Calu3 (cell line): ENCODE measurements at places on chromosomes 2 and 18.

GRCh38 chr2:217756375-217757107, 246.3 kb downstream of the TNS1 start:
- no peak overlapping the region for H3K4me3 ChIP-seq
- peak; percentile 84 for DNase-seq
- no peaks in the 10 kb centered on the region for H3K4me1 ChIP-seq
- no peak overlapping the region for H3K27ac ChIP-seq

DNA sequence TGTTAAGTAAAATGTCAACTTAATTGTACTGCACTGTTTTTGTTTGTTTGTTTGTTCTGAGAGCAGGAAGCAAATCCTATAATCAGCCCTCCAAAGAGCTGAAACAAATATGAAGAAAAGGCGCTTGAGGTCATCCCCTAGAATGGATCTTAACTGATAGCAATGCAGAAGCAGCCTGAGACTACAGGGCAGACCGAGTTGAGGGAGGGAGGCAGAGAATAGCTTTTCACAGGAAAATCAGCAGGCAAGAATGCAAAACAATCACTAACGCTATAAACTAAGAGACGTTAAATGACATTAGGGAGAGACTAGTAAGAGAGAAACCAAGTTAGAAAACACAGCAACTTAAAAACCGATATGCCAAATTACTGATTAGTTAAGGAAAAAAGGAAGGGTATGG, 37.2 kb downstream of the GALNT1 start:
- H3K4me1 ChIP-seq: peaks cover 11% of the 10 kb centered on the region
- H3K36me3 ChIP-seq: no peaks in the 10 kb centered on the region
- no peak for DNase-seq
- H3K27me3 ChIP-seq: no peaks in the 10 kb centered on the region

- H3K36me3 ChIP-seq: peaks cover 9% of the 10 kb centered on the region
- no peaks in the 10 kb centered on the region for H3K27me3 ChIP-seq
- DNase-seq: no peak
These were observed 77.7 kb downstream of the THADA start for GRCh38 chr2:43518181-43518580.

DNA sequence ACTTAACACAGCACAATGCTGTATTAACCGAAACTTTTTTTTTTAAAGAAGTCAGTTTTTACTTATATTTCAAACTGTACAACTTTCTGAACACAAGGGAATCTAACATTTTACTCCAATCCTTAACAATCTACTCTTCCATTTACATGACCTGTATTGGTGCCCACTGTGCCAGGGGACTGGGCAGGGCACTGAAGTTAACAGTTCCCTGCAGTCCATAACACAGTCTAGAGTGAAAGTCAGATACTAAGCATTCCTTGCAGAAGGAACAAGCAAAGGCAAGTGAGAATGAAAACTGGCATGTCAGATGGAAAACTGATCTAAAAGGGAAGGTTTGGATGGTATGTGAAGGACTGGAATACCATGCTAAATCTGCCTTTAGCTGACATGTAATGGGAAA, 29.8 kb downstream of the SUCLG1 start:
- H3K4me1 ChIP-seq: peaks cover 11% of the 10 kb centered on the region
- peaks cover 17% of the 10 kb centered on the region for H3K36me3 ChIP-seq
- no peaks in the 10 kb centered on the region for H3K27me3 ChIP-seq
- DNase-seq: no peak
- H3K27ac ChIP-seq: no peak overlapping the region
- H3K4me3 ChIP-seq: no peak overlapping the region

GRCh38 chr2:112154246-112155117, 16.3 kb downstream of the FBLN7 start:
- no peak for DNase-seq
- no peaks in the 10 kb centered on the region for H3K36me3 ChIP-seq
- no peak overlapping the region for H3K27ac ChIP-seq
- H3K4me1 ChIP-seq: no peaks in the 10 kb centered on the region

DNA sequence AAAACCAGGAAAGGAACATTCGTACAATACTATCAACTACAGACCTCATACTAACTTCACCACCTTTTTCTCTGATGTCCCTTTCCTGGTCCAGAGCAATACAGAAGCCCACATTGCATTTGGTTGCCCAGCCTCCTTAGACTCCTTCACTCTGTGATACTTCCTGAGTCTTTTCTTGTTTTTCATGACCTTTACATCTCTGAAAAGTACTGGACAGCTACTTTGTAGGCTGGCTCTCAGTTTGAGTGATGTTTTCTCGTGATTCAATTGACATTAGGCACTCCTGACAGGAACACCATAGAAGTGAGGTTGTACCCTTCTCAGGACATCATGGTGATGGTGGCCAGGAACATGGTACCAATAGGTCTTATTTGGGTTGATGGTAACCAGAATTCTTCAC, 185.9 kb upstream of the SLC39A10 start:
- no peaks in the 10 kb centered on the region for H3K27me3 ChIP-seq
- no peak overlapping the region for H3K27ac ChIP-seq
- no peaks in the 10 kb centered on the region for H3K36me3 ChIP-seq
- no peak for DNase-seq

DNA sequence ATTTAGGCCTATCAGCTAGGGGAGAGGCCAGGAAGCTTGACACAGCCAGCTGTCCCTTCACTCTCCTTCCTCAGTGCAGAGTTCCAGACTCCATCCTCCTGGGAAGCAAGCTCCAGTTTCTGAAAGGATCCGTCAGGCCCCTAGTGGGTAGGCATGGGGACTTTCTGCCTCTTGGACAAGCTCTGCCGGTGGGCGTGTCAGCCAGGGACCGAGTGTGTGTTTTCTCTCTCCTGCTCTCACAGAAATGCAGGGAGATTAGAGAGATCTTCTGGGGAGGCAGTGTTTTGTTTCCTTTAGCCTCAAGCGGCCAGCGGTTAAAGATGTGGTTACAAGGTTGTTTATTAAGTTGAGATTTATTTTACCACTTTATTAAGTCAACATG, 29.9 kb upstream of the OTOS start:
- H3K27me3 ChIP-seq: peaks cover 94% of the 10 kb centered on the region
- no peaks in the 10 kb centered on the region for H3K36me3 ChIP-seq
- no peak for DNase-seq
- no peak overlapping the region for H3K4me3 ChIP-seq
- H3K4me1 ChIP-seq: no peaks in the 10 kb centered on the region

DNA sequence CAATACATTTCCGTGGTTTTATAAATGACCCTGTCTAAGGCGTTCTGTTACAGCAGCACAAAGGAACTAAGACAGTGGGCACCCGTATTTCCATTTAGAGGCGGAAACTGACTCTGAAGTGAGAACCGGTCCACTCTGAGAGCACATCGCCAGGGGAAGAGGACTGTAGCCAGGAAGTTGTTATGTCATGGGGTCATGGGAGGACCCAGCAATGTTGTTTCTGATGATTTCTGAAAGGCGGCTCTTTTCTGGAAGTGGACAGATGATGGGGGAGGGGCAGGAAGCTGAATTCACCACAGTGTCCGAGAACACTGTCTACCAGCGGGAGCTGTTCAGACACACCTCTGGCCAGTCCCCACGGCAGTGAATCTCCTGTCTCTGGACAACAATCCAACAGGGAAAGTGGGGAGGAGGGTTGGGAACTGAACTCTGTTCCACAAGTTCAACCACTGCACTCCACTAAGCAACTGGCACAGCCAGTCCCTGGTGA, 2.1 kb upstream of the LRRFIP1 start:
- no peak overlapping the region for H3K27ac ChIP-seq
- H3K4me3 ChIP-seq: no peak overlapping the region
- DNase-seq: no peak
- peaks cover 71% of the 10 kb centered on the region for H3K27me3 ChIP-seq
